ENCODE measurements at places on chromosomes 2 and 18.

GRCh38 chr2:58720770-58721697 lies 479.9 kb upstream of the FANCL start:
- no peak for DNase-seq

DNA sequence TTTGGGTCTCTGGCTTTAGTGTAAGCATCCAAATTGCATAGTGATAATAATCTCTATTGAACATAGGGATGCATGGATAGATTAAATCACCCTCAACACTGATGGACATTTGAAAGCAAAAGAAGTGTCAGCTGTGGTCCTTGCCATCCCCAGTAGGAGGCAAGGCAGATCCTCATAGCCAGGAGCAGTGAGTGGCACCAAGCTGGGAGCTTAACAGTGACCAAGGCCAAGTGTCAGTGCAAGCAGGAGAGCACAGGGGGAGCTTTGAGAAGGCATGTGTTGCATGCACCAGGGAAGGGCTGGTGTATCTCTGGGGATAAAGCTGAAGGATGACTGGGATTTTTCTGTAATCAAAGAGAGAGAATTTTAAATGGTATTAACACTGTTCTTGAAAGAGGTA lies 14.7 kb downstream of the SLC14A1 start:
- no peak for DNase-seq

DNA sequence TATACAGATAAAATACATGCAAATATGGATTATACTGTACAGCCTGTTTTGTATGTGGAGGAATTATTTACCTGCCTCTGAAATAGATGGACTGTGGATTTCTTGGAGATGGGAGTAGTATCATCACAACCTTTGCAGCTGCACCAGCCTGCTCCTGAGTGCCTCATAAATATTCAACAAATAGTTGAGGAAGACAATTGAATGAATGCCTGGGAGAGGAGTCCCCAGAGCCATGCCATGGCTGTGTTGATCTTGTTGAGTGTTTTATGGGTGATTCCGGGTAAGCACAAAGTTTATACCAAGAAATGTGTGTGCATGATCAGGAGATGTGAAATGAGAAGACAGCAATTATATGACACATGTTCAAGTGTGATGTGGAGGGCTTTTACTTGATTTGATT lies 225.0 kb downstream of the FHOD3 start:
- no peak for DNase-seq

- DNase-seq: no peak
Measured at GRCh38 chr2:100812116-100812515, 7.8 kb upstream of the NPAS2 start.

GRCh38 chr2:37149626-37150322 lies 7.0 kb downstream of the EIF2AK2 start:
- no peak for DNase-seq

DNA sequence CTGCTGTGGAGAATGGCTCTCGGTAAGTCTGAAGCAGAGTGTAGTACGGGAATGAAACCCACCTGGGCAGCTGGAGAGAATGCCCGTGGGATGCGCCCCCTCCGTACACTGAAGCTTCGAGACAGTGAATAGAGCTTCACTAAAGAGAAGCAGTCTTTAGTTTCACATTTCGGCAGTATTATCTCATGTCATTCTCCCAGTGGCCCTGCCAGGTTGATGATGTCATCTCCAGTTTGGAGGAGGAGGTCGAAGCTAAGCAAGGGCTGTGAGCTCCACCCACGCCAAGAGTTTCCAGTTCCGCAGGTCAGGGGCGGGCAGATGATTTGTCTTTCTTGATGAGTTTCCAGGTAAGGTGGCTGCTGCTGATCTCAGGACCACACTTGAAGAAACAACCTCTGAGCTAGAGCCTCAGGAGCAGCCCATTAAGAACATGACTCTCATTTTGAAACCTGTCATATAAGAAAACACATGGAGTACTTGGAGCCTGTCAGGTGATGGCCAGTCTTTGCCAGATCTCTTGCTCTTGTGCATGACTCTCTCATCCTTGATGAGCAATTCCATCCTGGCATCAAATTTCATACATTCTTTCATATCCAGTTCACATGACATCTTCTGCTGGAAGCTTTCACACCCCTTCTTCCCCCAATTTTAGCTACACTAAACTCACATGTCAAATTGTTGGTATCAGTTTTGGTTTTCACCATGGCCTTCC lies 475.0 kb downstream of the RNF144A start:
- no peak for DNase-seq

DNA sequence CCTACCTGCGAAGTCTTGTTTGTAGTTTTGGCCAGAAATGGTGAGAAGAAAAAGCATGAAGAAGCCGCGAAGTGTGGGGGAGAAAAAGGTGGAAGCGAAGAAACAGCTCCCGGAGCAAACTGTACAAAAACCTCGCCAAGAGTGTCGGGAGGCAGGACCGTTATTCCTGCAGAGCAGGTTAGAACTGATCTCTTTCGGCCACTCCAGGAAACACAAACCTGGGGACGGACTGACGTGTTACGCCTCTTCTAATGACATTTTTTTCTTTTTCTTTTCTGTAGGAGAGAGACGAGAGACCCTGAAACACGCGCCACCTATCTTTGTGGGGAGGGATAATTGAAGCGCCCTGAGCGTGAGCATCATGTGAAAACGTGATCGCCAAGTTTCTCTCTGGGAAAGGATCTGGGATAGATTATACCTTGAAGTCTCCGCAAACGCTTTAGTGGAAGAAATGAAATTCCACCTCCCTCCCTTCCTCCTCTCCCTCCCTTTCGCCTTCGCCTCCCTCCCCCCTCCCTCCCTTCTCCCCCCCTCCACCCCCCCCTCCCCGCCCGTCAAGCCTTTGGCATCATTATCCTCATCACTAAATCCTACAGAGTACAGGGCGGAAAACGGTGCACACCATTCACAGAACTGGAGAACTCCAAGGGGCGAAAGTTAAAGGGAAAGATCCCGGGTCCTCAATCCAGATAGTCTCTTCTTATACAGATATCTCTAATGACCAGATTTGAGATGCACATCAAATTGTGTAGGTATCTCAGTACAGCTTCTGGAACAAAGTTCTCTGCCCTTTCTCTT lies at the start of gene ZEB2:
ZEB2 (minus strand) TSS at position 186 of the 798 bp plus-strand sequence. CDS start 2,769 bp downstream, outside the sequence.
- peak; percentile 81 for DNase-seq

GRCh38 chr18:11149441-11150270 lies at the start of gene PIEZO2:
PIEZO2 (minus strand) TSS chr18:11149569; CDS start chr18:11148588, 981 bp downstream.
- DNase-seq: peak; percentile 28

DNA sequence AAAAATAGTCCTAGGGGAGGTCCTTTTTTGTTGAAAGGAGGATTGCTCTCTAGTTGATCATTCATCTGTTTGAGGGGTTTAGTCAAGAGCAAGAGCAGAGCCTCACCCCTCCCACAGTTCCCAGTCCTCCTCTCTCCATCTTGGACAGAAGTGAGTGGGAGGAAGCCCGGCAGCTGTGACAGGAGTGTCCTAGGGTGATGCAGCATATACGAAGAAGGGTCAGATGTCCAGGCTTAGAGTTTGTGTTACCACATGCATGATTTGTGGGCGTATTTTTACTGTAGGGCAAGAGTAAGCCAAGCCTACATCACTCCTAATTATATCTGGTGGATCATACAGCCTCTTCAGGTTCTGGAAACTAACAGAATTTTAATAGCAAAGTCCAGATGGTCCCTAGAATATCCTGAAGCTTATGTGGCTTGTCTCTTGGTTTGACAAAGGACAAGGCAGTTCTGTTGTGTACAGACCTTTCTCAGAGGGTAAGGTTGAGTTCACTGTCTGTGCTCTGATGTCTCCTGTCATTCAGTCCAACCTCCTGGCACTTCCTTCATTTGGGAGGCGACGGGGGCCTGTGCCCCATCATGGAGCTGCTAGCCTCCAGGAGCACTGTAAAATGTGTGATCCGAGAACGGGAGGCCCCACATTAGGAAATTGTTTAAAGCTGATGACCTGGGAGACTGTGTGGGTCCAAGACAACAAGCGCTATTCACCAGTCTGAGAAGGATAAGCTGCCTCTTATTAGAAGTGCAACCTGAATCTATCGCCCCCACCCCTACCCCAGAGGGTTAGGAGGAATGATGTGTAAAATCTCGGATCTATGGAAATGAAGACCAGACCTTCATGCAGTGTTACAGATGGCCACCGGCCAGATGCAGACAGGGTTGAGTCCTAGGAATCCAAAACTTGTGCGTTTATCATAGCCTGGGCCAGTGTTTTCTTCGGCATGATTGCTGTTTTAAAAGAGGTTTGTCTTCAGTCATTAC lies 6.9 kb downstream of the CEP68 start:
- DNase-seq: peak; percentile 32

DNA sequence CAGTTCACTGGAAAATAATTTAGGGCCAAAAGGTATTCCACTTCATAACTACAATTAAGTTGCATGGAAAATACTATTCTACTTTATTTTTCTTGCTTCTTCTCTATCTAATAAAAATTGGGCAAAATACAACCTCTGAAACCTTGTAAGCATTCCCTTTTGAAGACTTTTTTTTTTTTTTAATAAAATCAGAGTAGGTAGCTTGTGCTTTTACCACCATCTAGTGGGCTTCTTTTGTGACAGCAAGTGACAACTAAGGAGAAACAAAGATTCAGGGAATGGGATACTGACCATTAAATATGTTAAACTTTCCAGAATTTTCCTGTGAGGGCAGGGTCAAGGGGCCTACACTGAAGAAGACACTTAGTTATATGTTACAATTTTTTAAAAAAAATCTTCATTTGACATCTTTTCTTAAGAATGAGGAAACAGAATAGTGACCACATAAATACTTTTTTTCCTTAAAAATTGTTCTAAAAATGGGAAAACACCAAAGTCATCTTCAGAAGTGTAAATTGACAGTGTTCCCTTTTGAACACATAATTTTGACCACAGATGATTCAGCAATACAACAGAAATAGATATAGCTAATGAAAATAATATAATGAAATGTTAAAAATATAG lies 1183.2 kb upstream of the ACVR2A start:
- peak; percentile 65 for DNase-seq

- no peak for DNase-seq
Measured at GRCh38 chr18:34221971-34222306, 2.8 kb downstream of the NOL4 start.
